ENCODE measurements at places on chromosomes 2 and 18. TPM values are rescaled to one million over a fixed set of nuclear protein-coding genes. Genes with fewer than 3 reads are reported as not detected.

GRCh38 chr2:20661421-20662307, 5.3 kb upstream of the GDF7 start:
- peak; percentile 75 for DNase-seq

- no peak for DNase-seq
Observed at GRCh38 chr2:42317486-42317885, 43.5 kb downstream of the COX7A2L start.

- DNase-seq = no peak
Observed at GRCh38 chr18:46892842-46893241, 24.5 kb downstream of the PIAS2 start.

GRCh38 chr18:23824240-23824639, 135.0 kb downstream of the LAMA3 start:
- DNase-seq = peak; percentile 13

GRCh38 chr2:39913648-39914461, 134.8 kb upstream of the THUMPD2 start:
- DNase-seq = peak; percentile 73

GRCh38 chr2:159564081-159564480, 52.3 kb downstream of the BAZ2B start:
- DNase-seq = no peak

- no peak for DNase-seq
Observed at GRCh38 chr2:12767541-12767940, 50.8 kb downstream of the TRIB2 start.

DNA sequence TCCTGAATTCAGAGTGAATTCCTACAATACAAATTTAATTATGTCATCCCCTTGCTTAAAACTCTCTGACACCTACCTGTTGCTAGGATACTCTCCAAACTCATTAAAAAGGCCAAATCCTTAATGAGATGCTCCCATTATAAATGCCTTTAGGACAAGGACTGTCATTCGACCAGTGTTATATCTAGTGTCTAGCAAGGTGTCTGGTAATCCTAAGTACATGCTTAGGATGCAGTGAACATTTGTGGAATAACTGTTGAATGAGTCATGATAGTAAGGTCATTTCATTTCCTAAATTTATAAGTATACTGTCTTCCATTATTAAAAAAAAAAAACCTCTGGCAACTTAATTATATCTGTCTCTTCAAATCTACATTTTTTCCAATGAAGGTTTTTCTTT, 588.9 kb upstream of the NRXN1 start:
- peak; percentile 18 for DNase-seq

DNA sequence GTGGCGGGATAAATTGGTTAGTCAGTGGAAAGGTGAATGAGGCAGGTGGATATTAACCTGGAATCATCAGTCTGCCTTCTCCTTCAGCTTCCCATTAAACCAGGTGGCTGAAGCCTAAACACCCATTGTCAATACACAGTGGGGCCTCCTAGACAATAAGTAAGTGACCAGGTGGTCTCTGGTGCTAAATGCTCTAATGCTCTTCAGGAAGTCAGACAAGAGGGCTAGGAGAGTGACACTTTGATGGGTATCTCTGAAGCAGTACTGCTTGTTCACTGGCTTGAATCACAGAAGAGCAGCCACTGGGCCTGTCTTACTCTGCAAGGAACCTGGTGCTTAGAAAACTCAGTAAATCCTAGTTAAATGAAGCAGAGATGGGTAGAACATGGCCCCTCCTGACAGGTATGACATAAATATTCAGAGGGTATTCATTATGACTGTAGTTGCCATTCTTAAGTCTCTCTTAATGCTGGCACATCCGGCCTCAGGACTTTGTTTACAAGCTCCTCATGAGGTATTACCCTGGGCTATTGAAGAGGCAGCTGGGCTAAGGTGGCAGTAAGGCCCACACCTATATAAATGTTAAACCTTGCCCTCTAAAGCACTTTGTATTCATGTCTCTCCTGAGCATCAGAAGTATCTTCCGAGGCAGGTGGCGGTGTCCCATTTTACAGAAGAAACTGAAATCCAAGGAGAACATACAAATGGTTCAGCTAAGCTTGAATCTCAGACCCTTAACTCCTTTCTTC, 104.9 kb downstream of the NCK2 start:
- no peak for DNase-seq

Gene ZSWIM2
- not detected for total RNA-seq

Gene LHCGR
- not detected for total RNA-seq

Gene IL1A
- total RNA-seq = 53.5 TPM

Gene NDC80
- 0.26 TPM for total RNA-seq

Gene CCDC148
- total RNA-seq = 0.26 TPM

Gene KIF1A
- not detected for total RNA-seq
